ENCODE measurements at places on chromosomes 2 and 18.
A peak's percentile ranks its signal among the peaks of the same experiment; 100 is the strongest.

GRCh38 chr18:62596145-62597005, 73.5 kb downstream of the ZCCHC2 start:
- no peak for DNase-seq

DNA sequence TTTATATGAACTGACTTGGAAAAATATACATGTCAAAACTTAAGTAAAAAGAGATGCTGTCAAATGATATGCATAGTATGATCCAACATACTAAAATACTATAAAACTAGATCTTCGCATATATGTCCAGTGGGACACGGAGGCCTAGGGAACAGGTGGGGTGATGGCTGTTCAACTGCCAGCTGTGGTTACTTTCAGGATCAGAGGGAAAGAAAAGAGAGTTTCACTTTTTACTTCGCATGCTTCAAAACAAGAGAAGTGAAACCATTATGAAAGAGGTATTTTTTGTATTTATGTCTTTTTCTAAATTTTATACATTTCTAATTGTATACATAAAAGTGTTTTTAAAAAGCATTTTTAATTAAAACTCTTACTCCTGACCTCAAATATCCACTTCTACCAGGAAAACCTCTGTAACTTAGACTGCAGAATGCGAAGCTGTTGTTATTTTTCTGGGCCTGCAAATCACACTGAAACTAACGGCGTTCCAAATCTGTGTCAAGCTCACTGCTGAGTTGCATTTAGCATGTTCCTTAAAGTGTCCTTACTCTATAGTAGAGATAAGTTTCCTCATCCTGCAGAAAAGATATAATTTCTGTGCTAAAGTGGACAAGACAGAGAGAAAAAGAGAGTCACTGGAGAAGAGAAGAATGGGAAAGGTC, 97.8 kb upstream of the SLC35G4 start:
- no peak for DNase-seq

- peak; percentile 54 for DNase-seq
These were observed 399.8 kb downstream of the TMEM182 start for GRCh38 chr2:103161456-103162289.

- peak; percentile 32 for DNase-seq
These were observed 166.6 kb upstream of the PKDCC start for GRCh38 chr2:41881249-41881648.

GRCh38 chr2:105671156-105671555, 73.6 kb upstream of the NCK2 start:
- DNase-seq: no peak

DNA sequence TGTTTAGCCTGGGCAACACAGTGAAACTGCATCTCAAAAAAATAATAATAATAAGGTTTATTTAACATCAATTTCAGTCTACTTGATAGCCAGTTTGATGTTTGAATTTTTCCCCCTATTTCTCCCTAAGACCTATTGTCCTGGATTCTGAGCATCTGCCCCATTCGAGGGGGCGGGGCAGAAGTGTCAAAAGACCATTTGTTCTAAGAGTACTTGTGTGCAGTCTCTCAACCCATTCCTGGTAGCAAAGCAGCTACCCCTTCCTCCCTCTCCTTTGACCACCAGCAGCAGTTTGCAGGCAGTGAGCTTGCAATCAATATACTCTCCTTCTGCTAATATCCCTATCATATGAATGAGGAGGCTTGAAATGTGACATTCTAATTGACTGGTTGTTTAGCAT, 71.9 kb downstream of the VWC2L start:
- no peak for DNase-seq

- peak; percentile 74 for DNase-seq
These were observed 7.2 kb downstream of the HADHB start for GRCh38 chr2:26251893-26252292.

- no peak for DNase-seq
These were observed 39.6 kb downstream of the SEMA4F start for GRCh38 chr2:74693668-74694067.

DNA sequence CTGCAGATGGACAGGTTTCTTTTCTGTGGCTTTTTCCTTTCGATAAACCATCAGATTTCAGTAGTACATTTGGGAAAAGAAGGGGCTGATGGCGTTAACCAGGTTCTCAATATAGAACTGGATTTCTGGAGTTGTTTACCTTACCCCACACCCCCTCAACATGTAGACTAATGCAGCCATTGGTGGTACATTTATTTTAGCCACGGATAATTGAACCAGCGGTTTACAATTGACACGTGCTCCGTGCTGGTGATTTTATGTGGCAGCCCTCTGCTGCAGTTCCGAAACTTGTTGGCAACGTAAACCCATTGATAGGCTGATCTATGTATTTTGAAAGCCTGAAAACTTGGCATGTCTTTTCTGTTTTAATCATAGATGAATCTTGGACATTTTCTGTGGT, 5.4 kb downstream of the SOX11 start:
- peak; percentile 54 for DNase-seq

DNA sequence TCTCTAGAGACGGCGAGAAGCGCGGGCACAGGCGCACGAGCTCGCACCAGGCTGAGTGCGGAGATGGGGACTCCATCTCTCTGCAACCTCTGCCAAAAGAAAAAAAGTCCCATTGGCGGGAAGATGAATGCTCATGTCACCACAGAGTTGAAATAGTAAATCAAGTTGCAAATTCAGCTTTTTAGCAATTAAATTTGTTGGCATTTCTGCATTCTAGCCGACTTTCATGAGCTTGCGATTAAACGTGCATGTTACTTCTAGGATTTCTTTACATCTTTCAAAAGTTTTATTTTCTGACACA, 588 bp downstream of the CHAC2 start:
- DNase-seq: peak; percentile 33

GRCh38 chr18:68738564-68738963, 23.7 kb upstream of the TMX3 start:
- DNase-seq: no peak

DNA sequence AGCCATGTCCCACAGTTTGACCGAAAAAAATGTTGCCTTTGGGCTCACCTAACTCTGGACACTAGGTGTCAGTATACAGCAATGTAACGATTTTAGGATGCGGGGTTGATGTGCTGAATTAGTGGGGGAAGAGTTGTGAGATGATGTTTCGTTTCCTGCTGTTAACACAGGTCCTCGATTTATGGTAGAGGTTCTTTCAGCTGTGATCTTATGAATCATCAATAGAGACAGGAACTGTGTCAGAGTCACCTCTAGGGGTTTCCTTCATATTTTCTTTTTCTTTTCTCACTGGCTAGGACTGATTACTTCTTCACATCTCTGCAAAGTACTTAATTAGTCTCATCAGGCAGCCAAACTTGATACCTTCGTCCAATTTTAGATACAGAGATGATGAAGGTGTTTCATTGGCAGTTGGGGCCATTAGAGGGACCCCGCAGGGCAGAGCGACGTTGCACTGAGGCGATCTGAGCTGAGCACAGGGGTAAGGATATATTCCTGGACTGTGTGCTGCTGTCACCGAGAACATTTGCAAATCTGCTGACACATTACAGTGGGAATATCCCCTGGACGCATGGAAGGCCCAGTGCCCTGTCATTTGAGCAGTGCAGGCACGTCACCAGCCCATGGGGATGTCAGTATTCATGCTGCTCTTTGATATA, 10.2 kb upstream of the MMADHC start:
- peak; percentile 88 for DNase-seq

DNA sequence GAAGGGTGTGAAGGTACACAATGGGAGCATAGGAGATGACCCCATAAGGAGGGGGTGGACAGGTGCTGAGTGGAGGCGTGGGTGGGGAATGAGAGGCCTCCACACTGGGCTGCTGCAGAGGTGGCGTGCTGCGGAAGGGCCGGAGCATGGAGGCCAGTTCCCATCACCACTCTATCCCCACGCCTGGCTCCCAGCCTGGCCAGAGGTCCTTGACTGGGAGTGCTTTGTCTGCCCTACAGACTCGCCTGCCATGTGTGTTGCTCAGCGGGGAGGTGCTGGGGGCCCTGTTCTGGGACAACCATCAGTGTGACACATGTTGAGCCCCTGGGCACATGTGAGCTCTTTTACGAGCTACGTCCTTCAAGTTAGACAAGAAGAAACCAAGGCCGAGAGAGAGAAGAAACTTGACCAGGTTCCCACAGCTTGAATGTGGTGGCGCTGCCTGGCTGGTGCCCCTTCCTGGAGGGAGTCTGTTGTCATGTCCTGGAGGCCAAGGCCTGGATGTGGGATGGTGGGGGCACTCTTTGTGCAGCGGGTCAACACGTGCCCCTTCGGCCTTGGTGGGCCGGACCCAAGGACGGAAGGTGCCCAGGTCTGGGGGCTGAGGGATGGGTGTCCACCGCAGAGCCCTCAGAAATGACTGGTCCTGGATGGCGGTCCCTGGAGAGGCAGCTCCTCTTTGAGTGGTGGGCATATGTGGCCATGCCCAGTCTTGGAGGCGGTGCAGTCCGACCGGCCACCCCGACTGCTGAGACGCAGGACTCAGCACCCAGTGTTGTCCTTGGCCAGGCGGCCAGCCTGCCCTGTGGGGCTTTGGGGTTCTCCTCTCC, 1.2 kb upstream of the INPP5D start:
- no peak for DNase-seq

DNA sequence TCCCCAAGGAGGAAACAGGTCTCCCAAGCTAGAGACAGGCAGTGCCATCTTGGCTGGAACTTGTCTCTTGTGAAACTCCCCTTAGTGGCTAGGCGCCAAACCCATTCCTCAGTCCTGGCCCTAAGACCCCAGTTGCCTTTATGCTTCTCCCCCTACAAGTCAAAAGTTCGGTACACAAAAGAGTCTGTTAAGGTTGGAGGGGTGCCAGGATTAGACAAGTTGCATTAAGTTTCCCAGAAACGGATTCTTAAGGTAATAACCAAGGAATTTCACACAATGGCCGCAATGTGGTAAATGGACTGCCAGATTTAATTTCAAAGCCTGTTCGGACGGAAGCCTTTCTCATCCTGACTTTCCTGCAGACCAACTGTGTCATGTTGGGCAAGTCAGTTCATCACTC, 80.7 kb downstream of the CCBE1 start:
- no peak for DNase-seq

GRCh38 chr2:34345030-34345429, 745.9 kb upstream of the FAM98A start:
- no peak for DNase-seq

GRCh38 chr2:216243026-216243425, 129.3 kb downstream of the MARCHF4 start:
- no peak for DNase-seq

GRCh38 chr18:61765097-61765496, 127.7 kb downstream of the RNF152 start:
- DNase-seq: no peak

- no peak for DNase-seq
These were observed 241.4 kb downstream of the SLC8A1 start for GRCh38 chr2:40210344-40210967.

DNA sequence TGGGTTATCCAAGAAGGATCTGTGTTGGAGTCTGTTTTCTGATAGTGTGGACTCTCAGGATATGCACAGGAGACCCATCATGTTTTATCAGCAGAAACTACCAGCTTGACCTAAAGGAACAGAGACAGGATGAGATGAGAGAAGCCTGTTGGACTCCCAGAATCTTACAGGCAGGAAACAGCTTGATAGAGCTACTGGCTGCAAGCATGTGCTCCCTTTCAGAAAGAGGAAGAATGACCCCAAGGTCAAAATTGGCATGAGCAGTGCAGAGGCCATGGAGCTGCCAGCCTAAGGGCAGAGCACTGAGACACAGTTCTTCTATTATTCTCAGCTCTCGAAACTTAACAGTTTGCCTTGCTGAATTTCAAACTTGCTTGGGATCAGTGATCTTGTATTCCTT, 135.2 kb upstream of the NFATC1 start:
- DNase-seq: no peak

DNA sequence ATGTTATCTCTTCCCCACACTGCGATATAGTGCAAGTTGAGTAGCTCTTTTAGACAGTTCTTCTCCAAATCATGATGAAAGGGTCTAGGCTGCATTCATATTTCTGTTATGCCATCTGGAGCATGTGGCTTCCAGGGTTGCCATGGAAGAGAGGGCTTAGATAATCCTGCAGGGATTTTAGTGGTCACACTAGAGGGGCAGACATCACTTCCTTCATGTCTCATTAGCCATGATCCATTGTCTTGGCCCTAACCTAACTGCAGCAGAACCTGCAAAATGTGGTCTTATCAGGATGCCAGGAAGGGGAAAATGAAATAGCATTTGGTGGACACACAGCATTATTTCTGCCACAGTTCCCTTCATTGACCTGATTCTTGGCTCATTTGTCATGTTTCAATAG, 83.1 kb downstream of the ADAM23 start:
- peak; percentile 25 for DNase-seq

DNA sequence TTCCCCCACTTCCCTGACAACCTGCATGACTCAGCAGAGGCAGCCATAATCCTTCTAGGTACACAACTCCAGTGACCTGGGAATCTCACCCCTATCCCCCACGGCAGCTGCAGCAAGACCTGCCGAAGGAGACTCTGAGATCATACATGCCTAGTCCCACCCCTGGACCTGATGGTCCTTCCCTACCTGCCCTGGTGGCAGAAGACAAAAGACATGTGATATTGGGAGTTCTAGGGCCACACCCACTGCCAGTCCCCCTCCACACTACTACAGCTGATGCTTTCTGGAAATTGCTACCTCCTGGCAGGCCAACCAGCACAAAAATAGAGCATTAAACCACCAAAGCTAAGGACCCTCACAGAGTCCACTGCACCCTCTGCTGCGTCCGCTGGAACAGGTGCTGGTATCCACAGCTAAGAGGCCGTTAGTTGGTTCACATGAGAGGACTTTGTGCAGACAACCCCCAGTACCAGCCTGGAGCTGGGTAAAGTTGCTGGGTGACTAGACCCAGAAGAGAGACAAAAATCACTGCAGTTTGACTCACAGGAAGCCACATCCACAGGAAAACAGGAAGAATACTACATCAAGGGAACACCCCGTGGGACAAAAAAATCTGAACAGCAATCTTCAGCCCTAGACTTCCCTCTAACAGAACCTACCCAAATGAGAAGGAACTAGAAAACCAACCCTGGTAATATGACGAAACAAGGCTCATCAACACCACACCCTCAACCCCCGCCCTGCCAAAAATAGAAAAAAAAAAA, 12.5 kb downstream of the MARCO start:
- DNase-seq: no peak

GRCh38 chr18:29644276-29644675, 1398.3 kb downstream of the DSC3 start:
- DNase-seq: no peak

DNA sequence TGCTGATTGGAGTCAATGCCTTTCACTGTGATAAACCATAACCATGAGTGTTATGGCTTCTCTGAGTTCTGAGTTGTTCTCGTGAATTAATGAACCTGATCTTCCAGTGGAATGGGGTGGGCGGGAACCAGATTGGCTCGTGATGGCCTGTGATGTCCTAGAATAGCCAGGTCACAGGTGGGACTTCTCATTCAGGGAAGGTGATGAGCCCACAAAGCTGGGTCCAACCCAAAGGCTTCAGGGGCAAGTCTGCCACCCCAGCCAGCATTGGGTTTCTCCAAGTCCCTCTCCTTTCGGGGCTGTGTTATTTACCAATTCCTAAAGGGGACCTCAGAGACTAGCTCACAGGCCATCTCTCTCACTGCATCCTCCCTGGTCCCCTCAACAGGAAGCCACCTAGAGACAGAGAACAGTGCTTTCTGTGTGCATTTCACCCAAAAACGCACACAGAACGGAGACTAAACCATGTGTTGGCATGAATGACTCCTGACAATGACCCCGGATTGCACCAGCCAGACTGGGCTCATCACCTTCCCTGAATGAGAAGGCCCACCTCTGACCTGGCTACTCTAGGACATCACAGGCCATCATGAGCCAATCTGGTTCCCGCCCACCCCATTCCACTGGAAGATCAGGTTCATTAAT, 85.5 kb downstream of the MALT1 start:
- no peak for DNase-seq

- DNase-seq: no peak
These were observed 787 bp downstream of the SOCS6 start for GRCh38 chr18:70289351-70290312.

Data from NCI-H1694 treated with DMSO at 0.1 percent for 48 hours (cell line).